ENCODE measurements at places on chromosomes 1 and 21.
A peak's percentile ranks its signal among the peaks of the same experiment; 100 is the strongest.

- DNase-seq: no peak
Measured at GRCh38 chr1:10495475-10495817, 20.7 kb downstream of the PEX14 start.

DNA sequence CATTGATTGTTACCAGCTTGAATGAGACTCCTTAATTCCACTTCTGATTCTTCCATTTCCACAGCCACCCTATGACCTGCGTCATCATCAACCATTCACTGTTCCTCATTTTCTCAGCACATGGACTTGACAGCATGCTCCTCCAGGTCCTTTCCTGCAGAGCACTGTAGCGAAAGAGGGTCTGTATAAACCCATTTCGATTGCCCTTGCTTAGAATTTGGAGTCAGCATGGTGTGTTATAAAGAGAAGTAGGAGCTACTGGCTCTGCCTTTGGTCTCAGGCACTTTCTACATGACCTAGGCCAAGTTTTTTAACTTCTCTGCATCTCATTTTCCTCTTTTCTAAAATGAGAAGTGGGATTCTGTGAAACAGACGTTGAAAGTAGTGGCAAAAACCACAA is 133.8 kb downstream of the AK5 start:
- no peak for DNase-seq

DNA sequence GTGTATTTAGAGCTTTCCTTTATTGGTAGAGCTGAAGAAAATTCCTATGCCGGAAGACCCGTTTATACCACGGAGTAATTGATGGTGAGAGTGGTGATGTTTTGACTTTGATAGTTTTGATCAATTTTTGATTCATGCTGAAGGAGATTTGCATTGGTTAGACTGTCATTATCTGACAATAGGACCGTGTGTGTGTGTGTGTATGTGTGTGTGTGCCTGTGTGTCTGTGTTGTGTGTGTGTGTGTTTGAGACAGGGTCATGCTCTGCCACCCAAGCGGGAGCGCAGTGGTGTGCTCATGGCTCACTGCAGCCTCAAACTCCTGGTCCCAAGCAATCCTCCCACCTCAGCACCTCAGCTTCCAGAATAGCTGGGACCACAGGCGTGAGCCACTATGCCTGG is 9.6 kb downstream of the FMN2 start:
- DNase-seq: no peak

- no peak for DNase-seq
Measured at GRCh38 chr1:203349773-203350524, 973 bp downstream of the FMOD start.

GRCh38 chr1:17682400-17682799 is 72.7 kb upstream of the ACTL8 start:
- DNase-seq: peak; percentile 38

DNA sequence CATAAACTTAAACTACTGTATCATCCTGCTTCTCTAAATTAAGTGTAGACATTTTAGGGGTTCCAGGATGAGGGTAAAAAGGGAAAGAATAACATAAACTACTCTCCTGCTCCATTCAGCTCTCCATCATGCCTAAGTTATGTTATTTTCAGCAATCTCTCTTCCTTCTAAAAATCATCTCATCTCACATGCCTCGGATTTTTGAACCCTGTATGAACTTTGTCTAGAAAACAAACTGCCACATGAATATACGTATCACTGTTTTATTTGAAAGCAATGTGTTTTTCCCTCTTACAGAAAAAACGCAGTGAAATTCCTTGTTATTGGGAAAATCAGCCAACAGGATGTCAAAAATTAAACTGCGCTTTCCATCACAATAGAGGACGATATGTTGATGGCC is 32.6 kb downstream of the ZBED6 start:
- no peak for DNase-seq

- no peak for DNase-seq
Measured at GRCh38 chr1:150514913-150515327, 632 bp upstream of the FALEC start.

- no peak for DNase-seq
Measured at GRCh38 chr1:159201642-159202041, 3.0 kb upstream of the ACKR1 start.

- DNase-seq: no peak
Measured at GRCh38 chr1:59366346-59366745, 69.5 kb downstream of the FGGY start.

- no peak for DNase-seq
Measured at GRCh38 chr1:43968348-43968948, 1.4 kb upstream of the DPH2 start.

DNA sequence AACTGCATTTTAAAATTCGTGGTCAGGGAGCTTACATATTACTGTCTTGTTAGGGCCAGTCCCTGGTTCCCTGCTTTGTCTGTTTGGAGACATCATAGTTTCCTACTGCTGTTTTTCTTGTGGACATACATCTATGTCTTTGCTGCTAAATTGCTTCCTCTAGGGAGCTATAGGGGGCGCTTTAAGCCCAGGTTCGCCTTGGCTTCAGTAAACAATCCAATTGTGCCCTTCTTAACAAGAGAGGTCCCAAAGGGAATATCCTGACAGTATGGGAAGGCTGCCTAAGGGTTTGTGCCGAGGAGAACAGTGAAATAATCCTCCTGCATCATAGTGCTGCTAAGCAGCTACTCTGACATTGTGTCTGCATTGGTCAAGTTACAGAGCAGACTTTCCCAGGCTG is 112.5 kb downstream of the USH2A start:
- peak; percentile 53 for DNase-seq

GRCh38 chr1:66294707-66295370 is 239.1 kb upstream of the SGIP1 start:
- peak; percentile 63 for DNase-seq

DNA sequence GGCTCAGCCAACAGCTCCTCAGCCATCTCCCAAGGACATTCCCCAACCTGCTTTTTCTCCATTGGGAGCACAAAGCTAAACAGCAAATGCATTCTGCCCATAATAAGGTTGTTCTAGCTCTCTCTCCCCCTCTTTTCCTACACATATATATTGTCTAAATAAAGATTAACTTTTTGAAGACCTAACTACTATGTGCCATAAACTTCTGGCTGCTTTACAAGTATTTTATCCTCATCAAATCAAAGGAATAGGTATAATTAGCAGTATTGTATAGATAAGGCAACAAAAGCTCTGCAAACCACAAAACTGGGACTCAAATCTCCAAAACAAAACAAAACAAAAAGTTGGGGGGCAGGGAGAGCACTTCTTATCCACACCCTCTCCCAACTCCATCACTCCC is 43.4 kb downstream of the TGFBR3 start:
- no peak for DNase-seq

GRCh38 chr1:183164963-183165362 is 21.1 kb upstream of the LAMC2 start:
- peak; percentile 94 for DNase-seq

GRCh38 chr1:68796888-68797287 is 300.0 kb upstream of the DEPDC1 start:
- no peak for DNase-seq

All from kidney tubule cell (primary cell).